ENCODE measurements at places on chromosomes 11 and 22.

- no peak for DNase-seq
Observed at GRCh38 chr22:35649026-35649553, 844 bp downstream of the APOL6 start.

DNA sequence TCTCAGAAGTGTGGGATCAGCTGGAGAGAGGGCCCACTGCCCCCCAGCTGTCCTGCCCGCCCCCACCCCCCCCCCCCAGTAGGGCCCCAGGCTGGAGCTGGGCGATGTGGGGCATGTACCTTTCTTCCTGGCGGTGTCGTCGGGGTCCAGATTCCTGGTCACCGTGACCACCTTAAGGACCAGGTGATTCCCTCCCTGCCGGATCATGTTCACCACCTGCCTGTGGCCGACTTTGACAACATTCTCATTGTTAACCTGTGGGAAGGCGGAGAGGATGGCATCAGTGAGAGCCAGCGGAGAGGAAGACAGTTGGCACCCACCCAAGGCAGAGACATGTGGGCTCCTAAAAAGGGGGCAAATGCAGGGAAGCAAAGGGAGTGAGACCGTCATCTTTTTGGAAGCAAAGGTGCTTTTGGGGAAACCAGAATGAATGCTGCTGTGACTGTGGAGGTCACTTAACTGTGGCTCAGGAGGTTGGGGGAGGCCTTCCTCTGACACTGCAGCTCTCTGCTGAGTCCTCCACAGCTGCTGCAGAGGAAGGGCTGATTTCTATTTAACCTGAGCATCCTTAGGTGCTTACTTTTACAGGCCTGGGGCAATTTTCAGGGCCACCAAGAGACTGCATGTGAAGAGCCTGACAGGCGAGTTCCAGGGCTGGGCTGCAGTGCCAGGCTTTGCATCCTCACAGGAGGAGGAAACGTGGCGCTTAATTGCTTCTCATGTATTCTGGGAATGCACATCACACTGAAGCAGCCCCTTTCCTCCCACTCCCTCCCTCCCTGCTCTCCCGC is 104.5 kb downstream of the CTTN start:
- no peak for DNase-seq

- DNase-seq: no peak
Observed at GRCh38 chr22:37500745-37501609, 14.8 kb upstream of the MFNG start.

- no peak for DNase-seq
Observed at GRCh38 chr22:35971456-35972119, 57.0 kb downstream of the RBFOX2 start.

DNA sequence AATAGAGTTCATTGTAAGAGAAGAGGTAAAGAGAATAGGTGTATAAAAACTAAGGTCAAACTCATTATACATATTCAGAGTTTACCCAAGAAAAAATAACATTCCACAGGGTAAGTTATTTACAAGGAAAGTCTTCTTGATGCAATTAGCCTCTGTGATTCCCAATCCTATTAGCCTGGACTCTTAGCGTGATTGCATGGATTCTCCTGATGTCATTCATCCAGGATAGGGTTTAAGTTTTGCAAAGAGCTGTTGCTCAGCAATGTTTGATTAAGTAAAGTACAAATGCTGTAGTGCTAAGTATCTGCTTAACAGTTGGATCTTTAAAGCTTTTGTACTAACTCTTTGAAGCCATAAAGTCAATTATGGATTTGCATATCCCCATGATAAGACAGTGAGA is 767.8 kb upstream of the LUZP2 start:
- no peak for DNase-seq

- peak; percentile 94 for DNase-seq
Observed at GRCh38 chr11:115222218-115222862, 281.9 kb downstream of the CADM1 start.

- DNase-seq: peak; percentile 8
Observed at GRCh38 chr11:107457205-107457557, 444 bp downstream of the CWF19L2 start.

GRCh38 chr11:110027627-110028371 is 65.4 kb upstream of the ZC3H12C start:
- no peak for DNase-seq

- DNase-seq: peak; percentile 88
Observed at GRCh38 chr22:36506637-36507517, at the start of gene FOXRED2. TSS of gene FOXRED2 (minus strand) at chr22:36507040. CDS start at chr22:36506422, 618 bp downstream.

DNA sequence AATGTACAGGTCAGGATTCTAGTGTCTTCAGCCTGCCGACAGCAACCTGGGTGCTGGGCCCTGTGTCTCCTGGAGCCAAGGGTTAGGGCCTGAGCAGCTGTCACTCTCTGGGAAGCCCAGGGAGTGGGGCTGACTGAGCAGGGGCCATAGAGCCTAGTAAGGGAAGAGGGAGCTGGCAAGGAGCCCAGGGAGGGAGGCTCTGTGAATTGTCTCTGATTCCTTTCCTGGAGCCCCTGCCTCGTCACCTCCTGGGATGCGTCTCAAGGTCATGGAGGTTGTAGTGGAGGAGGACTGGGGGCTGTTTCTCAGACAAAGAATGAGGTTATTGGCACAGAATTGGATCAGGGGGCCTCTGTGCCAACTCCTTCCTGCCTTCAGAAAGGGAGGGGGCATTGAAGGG is 11.8 kb downstream of the SOX10 start:
- DNase-seq: no peak

GRCh38 chr11:69511358-69512055 is 30.0 kb downstream of the LINC01488 start:
- no peak for DNase-seq

DNA sequence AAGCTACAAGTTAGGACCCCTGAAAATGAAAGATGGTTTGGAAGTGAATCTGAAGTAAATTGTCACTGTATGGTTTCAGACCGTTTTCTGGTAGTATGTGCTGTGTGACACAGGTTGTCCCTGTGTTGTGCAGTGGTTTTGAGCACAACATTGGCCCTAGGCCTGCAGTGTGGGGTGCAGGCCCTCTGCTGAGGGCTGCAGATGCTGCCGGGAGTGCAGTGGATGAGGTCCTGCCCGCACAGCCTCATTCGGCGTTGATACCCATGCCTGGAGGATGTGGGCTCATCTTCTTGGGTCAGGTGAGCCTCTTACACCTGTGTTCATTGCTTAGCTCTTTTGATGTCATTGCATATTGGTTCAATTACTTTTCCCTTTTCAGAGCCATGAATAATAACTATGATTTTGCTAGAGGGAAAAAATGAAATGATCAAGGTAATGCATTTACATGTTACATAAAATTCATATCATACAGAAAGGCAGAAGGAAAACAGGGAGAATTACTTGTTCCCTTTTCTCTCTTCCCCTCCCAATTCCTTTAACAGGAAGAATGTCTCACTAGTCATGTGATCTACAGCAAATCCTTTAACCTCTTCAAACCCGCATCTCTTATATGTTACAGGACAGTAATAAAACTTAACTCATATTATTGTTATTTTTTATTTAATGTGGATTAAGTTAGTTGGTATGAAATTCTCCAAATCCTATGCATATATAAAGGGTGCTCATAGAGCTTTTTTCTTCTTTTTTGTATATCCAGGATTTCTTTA is 48.7 kb downstream of the PTPRJ start:
- DNase-seq: no peak

GRCh38 chr11:22725079-22725478 is 58.7 kb downstream of the GAS2 start:
- no peak for DNase-seq

DNA sequence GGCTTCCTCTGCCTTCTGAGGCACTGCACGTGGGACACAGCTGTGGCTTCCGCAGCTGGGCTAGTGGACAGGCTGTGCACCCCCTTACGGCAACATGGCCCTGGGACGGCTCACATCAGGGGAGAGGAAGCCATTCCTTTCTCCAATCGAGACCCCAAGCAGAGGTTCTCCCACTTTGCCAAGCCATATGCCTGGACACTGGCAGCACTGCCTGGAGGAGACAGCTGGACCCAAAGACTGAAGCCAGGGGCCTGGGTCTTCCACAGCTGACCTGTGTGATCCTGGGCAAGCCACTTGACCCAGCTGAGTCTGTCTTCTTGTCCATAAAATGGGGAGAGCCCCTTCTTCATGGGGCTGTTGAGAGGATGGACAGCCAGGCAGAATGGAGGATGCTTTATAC is 65.4 kb downstream of the SHISAL1 start:
- DNase-seq: no peak

DNA sequence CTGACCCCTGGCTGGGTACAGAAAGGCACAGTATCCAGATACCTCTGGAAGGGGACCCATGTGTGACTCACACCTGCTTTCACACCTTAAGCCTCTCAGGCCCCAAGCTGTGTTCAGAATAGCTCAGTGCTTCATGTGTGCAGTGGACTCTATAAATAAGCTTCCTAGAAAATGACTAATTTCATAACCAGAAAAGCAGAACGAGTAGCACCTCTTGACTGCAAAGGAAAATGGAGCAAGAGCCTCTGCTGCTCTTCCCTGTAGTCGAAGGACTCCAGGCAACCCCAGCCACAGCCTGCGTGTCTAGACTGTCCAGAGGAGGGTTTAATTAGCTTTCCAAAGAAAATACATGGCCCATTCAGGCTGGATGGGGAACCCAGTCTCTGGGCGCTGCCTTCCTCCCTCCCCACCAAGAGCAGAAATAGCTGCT is 23.1 kb downstream of the PTPN5 start:
- peak; percentile 67 for DNase-seq

DNA sequence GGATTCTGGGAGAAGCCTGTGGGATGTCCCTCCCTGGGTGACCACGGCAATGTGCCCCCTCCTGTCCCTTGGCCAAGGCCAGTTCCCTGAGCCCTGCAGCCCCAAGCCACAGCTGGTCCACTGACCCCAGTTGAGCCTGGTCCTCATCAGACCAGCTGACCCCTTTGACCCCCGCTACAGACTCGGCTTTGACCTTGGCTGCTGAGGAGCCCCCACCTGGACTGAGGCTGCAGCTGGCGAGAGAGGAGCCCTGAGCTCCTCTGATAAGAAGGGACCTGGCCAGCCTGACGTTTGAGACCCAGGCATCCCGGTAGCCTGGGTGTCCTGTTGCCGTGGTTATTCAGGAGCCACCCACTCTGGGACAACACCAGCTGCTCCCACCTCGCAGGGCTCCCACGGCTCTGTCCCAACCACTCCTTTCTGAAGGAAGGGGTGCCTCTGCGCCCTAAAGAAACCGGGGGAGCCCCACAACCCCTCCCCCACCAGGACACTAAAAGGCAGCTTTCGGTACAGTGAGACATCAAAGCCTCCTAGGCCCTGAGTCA is 3.0 kb downstream of the ASCL2 start:
- no peak for DNase-seq

DNA sequence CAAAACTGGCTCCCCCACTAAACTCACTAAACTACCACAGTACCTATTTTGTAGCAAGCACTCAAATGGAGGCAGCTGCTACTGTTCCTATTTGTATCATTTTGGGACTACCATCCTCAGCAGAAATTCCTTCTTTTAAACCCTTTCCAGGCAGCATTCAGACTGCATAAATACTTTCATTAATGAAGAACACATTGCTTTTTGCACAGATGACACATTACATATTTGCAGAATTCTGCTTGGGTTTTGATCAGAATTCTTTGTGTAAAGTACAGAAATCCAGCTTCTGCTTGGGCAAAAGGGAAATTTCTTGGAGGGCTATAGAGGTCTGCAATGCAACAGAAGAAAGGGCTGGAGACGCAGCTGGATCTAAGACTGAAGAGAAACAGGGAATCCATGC is 24.2 kb downstream of the RBX1 start:
- no peak for DNase-seq

GRCh38 chr11:74694136-74694930 is 36.9 kb downstream of the CHRDL2 start:
- no peak for DNase-seq

- DNase-seq: no peak
Observed at GRCh38 chr11:128501632-128502549, 85.5 kb downstream of the ETS1 start.

DNA sequence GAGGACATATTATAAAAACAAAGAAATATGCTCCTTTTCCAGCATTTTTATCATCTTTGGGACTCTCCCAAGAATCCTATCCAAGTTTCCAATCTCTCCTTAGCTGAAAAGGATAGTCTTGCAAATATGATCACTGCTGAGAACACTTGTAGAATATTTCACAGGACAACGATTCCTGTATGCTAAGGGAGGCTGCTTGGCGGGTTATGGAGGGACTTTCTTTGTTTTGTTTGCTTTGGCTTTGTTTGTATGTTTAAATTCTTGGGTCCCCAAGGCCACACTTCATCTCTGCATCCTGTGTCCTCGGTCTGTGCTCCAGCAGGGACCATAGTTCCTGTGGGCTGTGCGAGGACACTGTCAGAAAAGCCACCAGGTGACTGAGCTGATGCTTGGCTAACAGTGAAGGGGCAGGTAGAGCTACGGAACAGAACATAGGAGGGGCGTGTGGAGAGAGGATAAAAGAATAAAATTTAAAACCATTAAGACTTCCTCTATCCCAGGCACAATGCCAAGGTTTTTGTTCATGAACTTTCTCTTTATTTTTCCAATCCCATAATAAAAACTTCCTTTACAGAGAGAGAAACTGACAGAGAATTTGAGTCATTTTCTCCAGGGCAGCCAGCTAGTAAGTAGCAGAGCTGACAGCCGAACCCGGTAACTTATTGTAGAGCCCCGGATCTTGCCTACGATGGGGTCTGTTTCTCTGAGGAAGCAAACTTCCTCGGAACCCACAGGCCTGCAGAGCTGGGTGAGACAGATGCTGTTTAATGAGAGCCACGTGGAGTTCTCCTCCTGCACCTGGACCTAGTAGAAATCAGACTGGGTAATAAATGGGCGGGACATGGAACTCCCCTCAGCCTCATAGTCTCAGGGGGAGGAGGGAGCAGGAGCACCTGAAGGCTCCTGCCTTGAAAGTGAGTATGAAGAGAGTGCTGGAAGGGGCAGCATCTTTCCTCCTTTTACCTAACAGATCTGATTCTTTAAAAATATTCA is at the start of gene IZUMO1R:
Gene IZUMO1R (plus strand): TSS at position 615 of the 993 bp plus-strand sequence. CDS start 1,057 bp downstream, outside the sequence.
- DNase-seq: no peak

- DNase-seq: no peak
Observed at GRCh38 chr11:31415435-31415834, 45.8 kb downstream of the DNAJC24 start.

- no peak for DNase-seq
Observed at GRCh38 chr11:23272095-23272494, 411.8 kb upstream of the CCDC179 start.

- DNase-seq: no peak
Observed at GRCh38 chr11:95330302-95330701, 99.3 kb upstream of the SESN3 start.

- peak; percentile 52 for DNase-seq
Observed at GRCh38 chr11:82775736-82776346, 42.2 kb upstream of the FAM181B start.

- no peak for DNase-seq
Observed at GRCh38 chr11:101913656-101914055, 1.2 kb upstream of the CEP126 start.

GRCh38 chr11:17351172-17351509 is 459 bp upstream of the NCR3LG1 start:
- no peak for DNase-seq

- DNase-seq: no peak
Observed at GRCh38 chr22:19984201-19984753, 32.3 kb downstream of the ARVCF start.

Data from activated CD4-positive, alpha-beta T cell treated with anti-CD3 and anti-CD28 coated beads, Interleukin-2, Interleukin-4, amounts not matched to agents 100 ng/mL and 50 ng/mL, durations not matched to agents 16 hours and 8 hours (primary cell).